Esophagus squamous epithelium (tissue), 5 donors: ENCODE measurements at places on chromosomes 13 and 19. TPM values are rescaled to one million over a fixed set of nuclear protein-coding genes. Genes with fewer than 3 reads are reported as not detected.

The FRY gene
- total RNA-seq: 5.8 TPM

DNA sequence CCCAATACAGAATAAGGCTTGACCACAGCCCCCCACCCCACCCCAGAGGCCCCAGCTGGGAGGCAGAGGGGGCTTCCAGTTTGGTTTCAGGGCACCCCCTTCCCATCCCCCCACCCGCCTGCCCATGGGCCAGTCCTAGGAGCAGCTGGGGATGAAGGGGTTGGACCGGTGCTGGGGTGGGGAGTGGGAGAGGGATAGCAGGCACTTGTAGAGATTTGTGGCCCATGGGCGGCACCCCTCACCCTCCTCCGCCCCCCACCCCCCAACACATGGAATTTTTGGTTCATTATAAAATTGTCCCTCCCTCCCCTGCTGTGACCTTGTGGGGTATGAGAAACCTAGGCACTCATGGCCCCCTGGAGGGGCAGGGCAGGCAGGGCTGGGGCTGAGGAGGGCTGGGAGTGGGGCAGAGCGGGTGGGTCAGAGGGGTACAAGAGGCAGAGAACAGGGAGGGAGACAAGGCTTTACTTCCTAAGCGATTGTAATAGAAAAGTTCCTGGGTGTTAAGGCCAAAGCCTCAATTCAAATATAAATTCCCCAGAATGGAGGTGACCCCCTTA, 5.3 kb upstream of the GSK3A start:
- DNase-seq: no peak

GRCh38 chr13:44732503-44733098, 156.5 kb upstream of the TSC22D1 start:
- no peak for DNase-seq

GRCh38 chr13:38496917-38497316, 147.3 kb downstream of the UFM1 start:
- DNase-seq: no peak

DNA sequence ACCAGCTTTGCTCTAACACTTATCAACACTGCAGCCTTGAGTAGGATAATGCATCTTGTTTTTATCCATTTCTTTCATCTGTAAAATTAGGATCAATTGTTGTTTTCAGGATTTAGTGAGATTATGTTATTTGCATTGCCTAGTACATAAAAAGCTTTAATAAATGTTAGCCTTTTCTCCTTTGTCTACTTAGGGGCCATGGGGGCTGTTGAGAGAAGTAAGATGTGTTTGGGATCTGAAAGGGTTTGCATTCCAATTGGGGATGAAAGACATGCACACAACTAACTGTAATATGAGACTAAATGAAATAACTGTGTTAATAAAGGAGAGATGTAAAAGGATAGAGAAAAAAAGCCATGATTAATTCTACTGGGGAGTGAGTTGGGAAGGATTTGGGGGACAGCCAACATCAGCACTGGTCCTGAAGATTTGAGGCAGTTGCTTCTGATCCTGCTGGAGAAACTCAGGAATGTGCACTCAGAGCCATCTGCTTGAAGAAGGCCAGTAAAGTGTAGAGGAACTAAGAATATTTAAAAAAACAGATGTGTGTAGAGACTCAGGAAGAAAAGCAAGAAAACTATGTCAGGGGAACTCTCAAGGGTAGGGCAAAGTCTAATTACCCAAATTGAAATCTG, 236.3 kb downstream of the OLFM4 start:
- DNase-seq: no peak

DNA sequence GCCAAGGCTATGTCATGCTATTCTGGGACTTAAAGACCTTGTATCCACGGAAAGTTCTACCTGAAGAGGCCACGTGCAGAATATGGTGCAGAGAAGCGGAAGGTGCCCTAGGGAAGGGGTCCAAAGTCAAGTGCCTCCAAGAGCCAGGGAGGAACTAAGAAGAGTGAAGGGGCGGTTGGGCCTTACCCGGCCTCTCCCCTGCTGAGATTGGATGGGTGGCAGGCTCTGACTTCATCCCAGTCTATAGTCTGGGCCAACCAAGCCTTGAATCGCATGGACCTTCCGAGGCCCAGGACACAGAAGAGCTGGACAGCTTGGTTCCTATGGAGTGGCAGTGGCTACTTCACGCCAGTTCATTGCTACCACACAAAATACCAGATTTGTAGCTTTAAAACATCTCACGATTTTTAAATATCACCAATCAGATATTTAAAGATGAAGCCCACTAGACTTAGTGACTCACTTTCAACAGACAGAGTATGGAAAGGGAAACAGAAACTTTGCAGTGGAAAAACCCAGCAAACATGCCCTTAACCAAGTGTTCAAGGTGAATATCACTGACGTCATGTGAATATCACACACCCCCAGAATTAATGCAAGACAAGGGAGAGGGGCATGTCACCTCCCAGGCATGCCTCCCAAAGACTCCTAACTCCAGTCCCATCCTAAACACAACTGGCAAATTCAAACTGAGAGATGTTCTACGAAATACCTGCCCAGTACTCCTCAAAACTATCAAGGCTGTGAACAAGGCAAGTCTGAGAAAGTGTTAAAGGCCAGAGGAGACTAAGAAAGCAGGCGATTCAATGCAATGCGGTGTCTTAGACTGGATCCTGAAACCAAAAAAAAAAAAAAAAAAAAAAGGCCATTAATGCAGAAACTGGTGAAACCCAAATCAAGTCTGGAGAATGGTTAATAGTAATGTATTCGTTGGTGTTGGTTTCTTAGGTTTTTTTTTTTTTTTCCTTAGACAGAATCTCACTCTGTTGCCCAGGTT, 10.2 kb downstream of the C19orf12 start:
- DNase-seq: no peak

The ZNF681 gene
- total RNA-seq: 2.7 TPM

The ZNF578 gene
- 0.18 TPM for total RNA-seq

DNA sequence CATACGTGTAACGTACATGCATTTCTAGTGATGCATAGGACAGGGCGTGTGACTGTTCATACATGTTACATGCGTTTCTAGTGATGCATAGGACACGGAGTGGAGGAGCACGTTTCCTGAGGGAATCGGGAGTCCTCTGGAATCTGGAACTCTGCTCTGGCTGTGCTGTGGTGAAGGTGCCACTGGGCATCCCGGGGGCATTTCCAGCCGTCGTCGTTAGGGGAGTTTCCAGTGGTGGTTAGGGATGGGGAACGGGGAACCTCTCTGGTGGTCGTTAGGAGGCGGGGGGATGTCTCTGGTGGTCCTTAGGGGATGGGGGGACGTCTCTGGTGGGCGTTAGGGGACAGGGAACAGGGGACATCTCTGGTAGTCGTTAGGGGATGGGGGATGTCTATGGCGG, 209.6 kb upstream of the SOX1 start:
- no peak for DNase-seq

The SLC25A30 gene
- 6.7 TPM for total RNA-seq

DNA sequence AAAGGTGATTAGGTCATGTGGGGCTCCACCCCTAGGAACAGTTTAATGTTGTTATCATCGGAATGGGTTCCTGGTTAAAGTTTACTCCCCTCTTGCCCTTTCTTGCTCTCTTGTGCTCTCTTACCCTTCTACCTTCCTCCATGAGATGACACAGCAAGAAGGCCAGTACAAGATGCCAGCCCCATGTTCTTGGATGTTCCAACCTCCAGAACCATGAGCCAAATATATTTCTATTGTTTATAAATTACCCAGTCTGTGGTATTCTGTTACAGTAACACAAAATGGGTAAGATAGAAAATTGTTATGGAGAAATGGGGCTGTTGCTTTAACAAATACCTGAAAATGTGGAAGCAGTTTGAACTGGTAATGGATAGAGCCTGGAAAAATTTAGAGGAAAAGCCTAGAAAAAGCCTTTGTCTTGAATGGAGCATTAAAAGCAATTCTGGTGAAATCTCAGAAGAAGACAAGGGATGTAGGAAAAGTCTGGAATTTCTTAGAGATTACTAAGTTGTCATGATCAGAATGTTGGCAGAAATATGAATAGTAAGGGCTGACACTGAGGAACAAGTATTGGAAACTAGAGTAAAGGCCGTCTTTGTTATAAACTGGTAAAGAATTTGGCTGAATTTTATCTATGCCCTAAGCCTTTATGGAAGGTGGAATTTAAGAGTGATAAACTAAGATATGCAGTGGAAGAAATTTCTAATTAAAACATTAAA, 53.5 kb upstream of the TSC22D1 start:
- DNase-seq: no peak

DNA sequence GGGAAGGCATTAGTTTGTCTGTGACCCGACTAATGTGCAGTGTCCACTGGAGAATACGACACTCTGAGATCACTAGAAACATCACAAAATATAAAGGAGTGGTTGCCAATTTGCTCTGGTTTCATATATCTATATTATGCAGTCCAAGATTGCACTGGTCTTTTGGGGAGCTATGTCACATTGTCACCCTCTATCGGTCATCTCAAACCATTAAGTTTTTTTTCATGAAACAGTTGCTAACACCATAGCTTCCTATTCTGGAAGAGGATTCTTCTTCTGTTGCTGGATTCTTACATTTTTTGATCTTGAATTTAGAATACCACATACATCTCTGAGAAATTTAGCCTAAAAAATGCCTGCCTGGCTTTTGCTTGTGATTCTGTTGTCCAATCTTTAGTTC, 168.6 kb downstream of the LACC1 start:
- no peak for DNase-seq

The YJEFN3 gene
- 0.09 TPM for total RNA-seq

DNA sequence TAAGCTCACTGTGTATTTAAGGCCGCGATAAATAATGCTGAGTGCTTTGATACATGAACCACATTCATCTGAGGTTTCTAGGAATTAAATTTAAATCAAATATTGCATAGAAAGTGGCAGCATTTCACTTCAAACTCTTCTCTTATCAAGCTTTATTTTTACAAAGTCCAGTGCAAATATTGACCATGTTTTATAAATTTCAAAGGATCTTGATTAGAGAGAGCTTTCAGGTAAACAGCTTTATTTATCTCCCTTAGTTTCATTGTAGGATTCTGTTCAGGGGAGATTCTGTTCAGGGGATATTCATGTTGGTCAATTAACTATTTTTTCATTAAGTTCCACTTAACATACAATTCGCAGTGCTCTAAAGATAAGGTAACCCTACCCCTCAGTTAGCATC, 249.7 kb upstream of the IRS2 start:
- DNase-seq: no peak

The C1QTNF9 gene
- not detected for total RNA-seq

DNA sequence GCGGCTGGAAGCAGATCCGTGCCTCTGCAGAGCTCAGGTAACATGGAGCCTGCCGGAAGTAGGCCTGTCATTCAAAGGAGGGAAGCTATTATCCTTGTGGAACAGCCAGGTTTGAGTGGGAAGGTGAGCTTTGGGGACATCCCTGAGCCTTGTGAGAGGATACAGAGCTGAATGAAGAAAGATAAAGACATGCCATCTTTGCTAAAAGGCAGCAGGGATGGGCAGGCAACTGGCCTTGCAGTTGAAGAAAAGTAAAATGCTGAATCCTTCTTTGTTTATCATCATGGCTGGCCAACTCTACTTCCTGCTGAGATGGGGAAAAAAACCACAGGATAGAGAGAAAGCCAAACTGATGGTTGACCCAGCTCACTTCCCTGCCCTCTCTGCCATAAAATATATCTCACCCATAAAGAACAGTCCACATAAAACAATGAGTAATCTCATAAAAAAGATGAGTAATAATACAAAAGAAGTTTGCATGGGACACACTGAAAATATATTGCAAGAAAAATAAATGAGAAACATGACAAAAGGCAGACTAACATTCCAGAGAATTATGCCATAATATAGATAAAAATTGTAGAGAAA, 226.3 kb downstream of the DLEU7 start:
- DNase-seq: no peak

DNA sequence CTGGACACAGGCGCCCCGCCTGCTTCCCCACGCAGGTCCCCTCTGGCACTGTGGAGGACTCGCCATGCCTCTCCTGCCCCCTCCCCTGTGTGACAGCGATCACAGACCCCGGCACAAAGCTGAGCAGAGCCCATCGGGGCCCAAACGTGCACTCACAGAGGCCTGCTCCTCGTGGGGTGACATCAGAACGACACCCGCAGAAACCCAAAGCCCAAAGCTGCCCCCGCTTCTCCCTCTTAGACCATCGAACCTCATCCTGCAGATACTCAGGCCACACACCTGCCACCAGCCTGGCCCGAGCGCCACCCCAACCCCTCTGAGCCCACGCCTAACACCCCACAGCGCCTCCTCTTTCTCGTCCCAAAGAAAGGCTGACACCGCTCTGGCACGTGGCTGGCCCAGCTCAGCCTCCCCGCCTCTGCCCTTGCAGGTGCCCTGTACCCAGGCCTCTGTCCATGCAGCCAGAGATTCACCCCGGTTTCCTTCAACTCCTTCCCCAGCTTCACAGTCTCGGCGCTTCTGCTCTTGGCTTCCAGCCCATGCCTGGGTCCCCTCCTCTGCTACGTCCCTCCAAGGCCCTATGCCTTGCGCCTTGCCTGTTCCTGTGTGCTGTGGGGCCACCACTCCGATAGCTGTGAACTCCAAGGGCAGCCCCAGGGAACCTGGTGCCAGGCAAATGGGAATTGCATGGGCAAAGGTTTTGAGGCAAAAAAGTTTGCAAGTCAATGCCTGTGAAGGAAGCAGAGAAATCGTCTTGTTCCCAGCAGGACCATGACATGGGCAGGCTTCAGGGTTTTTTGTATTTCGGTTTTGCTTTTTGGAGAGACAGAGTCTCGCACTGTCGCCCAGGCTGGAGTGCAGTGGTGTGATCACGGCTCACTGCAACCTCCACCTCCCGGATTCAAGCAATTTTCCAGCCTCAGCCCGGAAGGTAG, 831 bp upstream of the CBARP start:
- no peak for DNase-seq

The CCDC61 gene
- total RNA-seq: 9.5 TPM

The FFAR3 gene
- total RNA-seq: not detected

DNA sequence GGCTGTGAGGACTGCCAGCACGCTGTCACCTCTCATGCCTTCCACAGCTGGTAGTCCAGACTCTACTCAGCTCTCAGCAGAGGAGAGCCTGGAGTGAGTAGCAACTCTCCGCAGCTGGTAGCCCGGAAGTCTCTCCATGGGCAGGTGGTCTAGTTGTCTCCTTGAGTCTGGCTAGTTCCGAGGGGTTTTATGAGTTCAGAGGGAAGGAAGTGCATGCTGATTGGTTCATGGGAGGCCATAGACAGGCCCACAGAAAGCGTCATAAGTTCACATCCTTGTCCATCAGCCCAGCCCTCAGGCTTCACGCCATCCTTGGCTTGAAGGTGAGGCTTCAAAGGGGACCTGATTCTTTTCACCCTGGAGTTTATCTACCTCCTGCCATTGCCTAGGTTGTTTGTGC, 2662.4 kb upstream of the PCDH20 start:
- DNase-seq: no peak

DNA sequence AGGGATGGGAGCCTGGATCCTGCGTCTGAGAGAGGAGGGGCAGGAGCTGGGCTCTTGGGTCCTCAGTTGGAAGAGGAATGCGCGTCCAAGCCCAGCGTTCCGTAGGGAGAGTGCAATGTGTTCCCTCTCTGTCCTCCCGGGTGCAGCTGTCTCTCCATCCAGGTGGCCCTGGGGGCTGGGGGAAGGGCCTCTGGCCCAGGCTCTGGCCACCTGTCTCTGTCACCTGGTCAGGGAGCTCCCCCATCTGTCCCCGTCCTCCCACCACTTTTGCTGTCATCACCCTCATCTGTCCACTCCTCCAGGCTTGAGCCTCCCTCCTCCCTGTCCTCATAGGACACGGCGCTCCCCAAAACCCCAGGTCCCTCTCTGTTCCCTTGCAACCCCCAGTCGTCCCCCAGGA, 3.7 kb upstream of the SBK2 start:
- DNase-seq: no peak
